LHCN-M2 (cell line): ENCODE measurements at places on chromosomes 1 and 21. TPM values are rescaled to one million over a fixed set of nuclear protein-coding genes. Genes with fewer than 3 reads are reported as not detected.

- no peak for DNase-seq
Measured at GRCh38 chr1:86430376-86430775, 6.4 kb downstream of the CLCA2 start.

DNA sequence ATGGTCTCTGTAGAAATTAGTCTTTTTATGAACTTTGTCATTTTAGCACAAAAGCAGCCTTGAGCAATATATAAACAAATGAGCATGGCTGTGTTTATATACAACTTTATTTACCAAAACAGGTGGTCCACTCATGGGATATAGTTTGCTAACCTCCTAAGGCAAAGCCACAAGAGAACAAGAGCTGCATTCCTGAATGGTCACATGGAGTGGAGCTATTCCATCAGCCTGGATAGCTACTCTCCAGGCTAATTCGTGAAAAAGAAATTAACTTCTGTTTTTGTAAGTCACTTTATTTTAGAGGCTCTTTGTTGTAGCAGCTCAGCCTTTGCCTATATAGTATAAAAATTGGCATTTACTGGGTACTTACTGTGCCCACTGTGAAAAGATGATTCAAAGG is 163.3 kb upstream of the FAM78B start:
- no peak for DNase-seq

DNA sequence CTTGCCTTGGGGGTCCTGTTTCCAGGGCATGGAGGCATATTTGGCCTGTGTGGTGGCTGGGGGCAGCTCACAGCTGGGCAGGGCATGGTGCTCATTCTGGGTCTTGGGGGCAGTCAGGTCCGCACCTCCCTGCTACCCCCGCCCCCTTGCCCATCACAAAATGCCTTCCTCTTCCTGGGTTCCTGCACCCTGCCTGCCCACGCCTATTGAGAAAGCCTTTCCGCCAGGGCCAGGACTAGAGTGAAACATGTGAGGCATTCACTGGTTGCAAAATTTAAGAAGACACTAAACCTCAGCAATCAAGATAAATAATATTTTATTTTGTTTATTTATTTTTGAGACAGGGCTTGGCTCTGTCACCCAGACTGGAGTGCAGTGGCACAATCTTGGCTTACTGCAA is 19.7 kb downstream of the PTAFR start:
- no peak for DNase-seq

DNA sequence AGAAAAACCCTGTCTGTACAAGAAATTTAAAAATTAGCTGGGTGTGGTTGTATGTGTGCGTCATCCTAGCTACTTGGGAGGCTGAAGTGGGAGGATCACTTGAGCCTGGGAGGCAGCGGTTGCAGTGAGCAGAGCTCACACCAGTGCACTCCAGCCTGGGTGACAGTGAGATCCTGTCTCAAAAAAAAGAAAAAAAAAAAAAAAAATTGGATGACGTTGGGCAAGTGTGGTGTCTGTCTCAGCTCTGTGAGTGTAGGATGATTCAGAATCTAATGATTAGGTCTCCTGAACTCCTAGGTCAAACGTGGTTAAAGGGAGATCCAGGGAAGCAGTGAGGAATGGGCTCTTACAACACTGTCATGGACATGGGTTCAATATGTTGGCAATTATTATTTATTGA is 435.9 kb downstream of the KIF26B start:
- no peak for DNase-seq

- peak; percentile 35 for DNase-seq
Measured at GRCh38 chr1:48203287-48203900, 19.1 kb upstream of the SLC5A9 start.

DNA sequence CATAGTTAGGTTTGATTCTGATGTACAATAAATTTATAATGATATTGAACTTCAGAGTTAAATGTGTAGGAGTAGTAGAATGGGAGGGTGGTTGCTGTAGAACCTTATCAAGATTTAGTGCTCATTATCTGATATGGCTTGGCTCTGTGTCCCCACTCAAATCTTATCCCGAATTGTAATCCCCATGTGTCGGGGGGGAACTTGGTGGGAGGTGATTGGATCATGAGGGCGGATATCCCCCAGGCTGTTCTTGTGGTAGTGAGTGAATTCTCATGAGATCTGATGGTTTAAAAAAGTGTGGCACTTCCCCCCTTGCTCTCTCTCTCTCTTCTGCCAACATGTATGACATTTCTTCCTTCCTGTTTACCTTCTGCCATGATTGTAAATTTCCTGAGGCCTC is 265.5 kb downstream of the GRIK1 start:
- DNase-seq: no peak

DNA sequence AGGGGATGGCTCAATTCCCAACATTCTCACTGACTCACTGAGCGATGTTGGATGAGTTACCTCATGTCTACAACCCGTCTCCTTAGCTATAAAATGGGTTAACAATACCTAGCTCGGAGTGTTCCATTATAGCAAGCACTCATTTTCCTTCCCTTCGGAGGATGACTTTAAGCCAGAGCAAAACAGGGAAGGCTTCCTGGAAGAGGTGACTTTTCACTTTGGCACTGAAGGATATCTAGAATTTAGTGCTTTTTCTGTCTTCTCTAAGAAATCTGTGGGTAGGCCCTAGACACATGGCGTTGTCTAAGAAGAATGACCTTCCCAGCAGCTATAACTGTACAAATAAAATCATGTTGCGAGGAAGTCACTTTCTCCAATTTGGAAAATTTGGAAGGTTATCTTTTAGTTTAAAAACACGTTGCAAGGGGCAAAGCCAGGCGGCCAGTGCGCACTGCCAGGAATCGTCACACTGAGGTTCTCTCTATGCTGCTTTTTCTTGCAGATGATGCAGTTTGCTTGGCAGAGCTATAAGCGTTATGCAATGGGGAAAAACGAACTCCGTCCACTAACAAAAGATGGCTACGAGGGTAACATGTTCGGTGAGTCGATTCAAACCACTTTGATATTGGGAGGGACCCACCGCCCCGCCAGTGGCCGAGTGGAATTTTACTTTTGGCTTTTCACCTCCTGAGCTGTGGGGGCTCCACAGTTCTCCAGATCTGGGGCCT is 69.5 kb downstream of the MAN1C1 start:
- no peak for DNase-seq

GRCh38 chr1:227170361-227171166 is 147.7 kb downstream of the CDC42BPA start:
- peak; percentile 65 for DNase-seq

GRCh38 chr1:73839922-73840321 is 358.1 kb downstream of the LRRIQ3 start:
- DNase-seq: no peak

GRCh38 chr1:62953633-62954032 is 169.7 kb downstream of the ATG4C start:
- no peak for DNase-seq

DNA sequence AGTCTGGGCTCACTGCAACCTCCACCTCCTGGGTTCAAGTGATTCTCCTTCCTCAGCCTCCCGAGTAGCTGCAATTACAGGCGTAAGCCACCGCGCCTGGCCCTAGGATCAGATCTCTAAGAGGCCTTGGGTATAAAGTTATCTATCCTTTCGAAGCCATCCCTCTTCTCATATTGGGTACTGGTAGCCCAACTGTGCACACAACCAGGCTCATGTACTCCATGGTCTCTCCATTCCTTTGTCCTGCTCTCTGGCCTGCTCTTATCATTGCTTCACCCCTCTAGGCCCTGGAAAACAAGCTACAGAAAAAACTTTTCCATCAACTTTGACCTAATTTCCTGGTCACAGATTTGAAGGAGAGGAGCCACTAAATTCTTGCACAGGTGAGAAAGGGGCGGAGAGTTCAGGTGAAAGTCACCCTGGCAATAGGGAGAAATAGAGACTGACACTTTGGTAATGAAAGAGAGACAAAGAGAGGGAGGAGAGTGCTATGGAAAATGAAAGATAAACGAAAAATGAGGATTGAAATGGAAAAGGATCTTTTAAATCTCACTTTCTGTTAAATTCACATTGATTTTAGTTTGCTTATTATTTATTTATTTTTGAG is 6.0 kb downstream of the TXNIP start:
- DNase-seq: no peak

DNA sequence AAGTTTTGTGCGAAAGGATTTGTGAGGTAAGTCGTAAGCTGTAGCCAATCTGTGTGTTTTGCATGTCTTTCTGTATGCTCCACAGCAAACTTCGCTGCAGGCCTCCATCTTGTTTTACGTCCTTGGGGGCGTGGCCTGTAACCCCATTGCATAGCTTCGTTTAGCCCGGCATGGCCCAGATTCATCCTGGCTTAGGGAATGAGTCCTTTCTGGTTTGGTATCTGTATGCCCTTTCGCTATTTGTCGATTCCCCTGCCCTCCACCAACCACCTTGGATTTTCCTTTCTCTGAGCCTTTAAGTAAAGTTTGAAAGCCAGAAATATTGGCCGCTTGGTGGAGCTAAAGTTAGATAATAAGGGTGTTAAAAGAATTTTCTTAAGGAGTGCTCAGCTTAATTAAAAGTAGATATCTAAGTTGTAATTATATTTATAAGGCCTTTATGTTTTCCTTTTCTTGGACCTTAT is 1.1 kb downstream of the THEM4 start:
- no peak for DNase-seq

DNA sequence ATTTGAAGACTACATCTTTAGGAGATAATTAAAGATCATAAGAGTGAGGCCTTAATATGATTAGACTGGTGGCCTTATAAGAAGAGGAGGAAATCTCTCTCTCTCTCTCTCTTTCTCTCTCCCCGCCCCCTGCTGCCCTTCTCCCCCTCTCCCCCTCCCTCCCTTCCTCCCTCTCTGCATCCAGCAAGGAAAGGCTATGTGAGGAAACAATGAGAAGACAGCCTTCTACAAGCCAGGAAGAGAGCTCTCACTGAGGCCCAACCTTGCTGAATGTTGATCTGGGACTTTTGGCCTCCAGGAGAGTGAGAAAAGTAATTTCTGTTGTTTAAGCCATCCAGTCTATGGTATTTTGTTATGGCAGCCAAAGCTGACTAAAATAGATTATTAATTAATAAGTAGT is 21.6 kb downstream of the FOXD3 start:
- DNase-seq: no peak

GRCh38 chr1:111334169-111334568 is 43.5 kb downstream of the CHIA start:
- peak; percentile 18 for DNase-seq

- no peak for DNase-seq
Measured at GRCh38 chr1:5129746-5130355, 475.4 kb downstream of the AJAP1 start.

DNA sequence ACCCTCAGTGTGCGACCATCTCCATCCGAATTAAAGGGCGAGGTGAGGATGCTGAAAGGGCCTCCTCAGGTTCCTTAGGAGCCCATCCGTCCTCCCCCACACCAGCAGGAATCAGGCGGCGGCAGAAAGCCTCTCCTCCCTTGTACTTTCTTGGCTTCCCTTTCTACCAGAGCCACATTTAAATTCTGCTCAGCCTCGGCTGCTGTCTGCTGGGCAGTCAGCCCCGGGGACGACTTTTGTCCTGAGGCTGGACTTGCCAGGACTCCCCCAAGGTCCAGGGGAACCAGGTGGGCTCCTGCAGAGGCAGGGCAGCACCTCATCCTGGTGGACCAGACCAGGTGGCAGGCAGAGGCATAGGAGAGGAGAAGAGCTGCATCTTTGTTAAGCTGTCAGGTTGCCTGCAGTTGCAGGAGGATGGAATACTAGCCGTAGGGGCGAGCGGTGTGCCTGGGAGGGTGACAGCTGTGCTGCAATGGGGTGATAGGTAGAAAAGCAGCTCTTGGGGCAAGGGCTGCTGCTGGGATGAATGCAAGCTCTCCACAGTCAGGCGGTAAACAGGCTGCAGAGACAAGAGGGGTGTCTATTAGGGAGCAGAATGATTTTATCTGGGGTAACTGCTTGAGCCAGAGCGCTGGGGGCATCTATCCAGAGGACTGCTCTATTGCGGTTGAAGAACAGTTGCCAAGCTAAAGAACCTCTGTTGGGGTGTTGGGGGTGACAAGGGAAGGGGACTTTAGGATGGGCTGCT is 46.2 kb upstream of the WASF2 start:
- DNase-seq: no peak

DNA sequence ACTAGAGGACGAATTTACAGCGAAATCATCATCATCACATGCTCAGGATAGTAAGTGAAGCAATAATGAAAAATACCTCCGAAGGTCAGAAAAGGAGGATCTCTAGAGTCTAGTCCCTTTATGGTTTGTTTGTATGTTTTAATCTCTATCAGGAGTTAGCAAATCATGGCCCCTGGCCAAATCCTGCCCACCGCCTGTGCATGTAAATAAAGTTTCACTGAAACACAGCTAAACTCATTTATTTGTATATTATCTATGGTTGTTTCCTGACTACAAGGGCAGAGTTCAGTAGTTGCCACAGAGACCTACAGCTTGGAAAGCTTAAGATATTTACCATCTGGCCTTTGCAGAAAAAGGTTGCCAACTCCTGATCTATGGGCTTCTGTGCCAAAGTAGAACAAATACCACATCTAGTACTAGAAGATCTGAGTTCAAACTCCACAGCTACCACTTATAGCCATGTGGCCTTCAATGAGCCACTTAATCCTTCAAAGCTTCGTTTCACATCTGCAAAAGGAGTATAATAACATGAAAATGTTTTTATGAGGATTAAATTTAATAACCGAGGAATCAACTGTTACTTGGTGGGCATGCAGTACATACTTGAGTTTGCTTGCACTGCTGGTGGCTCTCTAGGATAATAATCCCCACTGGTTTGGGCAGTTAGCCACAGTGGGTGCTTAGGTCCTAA is 94.0 kb upstream of the KIF26B start:
- DNase-seq: no peak

DNA sequence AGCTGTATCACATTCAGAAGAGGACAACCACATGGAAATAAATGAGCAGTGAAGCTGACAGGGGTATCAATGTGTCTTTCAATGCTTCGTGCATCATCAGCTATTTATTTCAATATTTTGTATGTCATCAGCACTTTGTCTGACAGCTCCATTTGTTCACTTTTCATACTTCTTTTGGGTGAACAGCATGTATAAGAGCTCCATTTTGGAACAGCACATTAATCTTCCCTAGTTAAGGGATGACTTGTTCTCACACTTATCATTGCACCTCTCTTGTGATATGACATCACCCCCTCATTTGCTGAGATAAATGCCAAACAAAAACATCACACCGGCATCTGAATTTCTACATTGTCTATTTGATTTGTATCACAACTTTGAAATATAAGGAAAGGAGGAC is 190.6 kb upstream of the SAMSN1 start:
- DNase-seq: no peak

GRCh38 chr1:112954945-112955772 is 837 bp downstream of the SLC16A1 start:
- peak; percentile 59 for DNase-seq

DNA sequence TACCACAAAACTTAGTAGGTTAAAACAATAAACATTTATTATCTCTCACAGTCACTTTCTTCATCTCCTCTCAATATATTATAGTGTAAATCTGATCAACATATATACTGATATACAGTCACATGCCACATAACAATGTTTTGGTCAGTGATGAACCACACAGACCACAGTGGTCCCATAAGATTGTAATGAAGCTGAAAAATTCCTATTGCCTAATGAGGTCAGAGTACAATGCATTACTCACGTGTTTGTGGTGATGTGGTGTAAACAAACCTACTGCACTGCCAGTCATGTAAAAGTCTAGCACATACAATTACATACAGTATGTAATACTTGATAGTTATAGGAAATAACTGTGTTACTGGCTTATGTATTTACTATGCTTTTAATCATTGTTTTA is 30.1 kb downstream of the OLFML3 start:
- DNase-seq: peak; percentile 81

Gene LCE3E
- not detected in 2 replicates for total RNA-seq

Gene TRIM45
- 1.9 and 2.6 TPM in 2 replicates for total RNA-seq

Gene PGLYRP3
- not detected in 2 replicates for total RNA-seq

Gene PRR9
- not detected in 2 replicates for total RNA-seq
